ENCODE measurements at places on chromosomes 5 and 9.

GRCh38 chr5:30121043-30121442 lies 1072.4 kb upstream of the CDH6 start:
- DNase-seq, result no peak

- no peak for DNase-seq
Observed at GRCh38 chr5:120017513-120017912, 388.2 kb downstream of the FAM170A start.

- DNase-seq, result peak; percentile 36
Observed at GRCh38 chr5:149581931-149582768, 852 bp downstream of the ARHGEF37 start.

DNA sequence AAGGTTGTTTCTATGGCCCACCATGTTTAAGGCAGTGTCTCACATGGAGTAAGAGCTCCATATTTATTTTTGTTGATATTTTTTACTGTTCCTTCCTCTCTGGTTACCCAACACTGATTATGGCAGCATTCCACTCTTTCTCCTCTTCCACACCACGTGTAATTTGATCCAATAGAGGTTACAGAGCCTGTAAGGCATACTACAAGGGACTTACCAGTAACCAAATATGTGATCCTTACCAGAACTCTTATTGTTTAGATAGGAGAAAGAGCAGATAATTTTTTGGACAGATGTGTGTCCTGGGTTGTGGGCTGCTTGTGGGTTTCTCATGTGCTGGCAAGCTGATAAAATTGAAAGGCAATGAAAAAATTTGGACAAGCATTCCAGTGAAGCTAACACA lies 261.3 kb downstream of the TMEM167A start:
- no peak for DNase-seq

DNA sequence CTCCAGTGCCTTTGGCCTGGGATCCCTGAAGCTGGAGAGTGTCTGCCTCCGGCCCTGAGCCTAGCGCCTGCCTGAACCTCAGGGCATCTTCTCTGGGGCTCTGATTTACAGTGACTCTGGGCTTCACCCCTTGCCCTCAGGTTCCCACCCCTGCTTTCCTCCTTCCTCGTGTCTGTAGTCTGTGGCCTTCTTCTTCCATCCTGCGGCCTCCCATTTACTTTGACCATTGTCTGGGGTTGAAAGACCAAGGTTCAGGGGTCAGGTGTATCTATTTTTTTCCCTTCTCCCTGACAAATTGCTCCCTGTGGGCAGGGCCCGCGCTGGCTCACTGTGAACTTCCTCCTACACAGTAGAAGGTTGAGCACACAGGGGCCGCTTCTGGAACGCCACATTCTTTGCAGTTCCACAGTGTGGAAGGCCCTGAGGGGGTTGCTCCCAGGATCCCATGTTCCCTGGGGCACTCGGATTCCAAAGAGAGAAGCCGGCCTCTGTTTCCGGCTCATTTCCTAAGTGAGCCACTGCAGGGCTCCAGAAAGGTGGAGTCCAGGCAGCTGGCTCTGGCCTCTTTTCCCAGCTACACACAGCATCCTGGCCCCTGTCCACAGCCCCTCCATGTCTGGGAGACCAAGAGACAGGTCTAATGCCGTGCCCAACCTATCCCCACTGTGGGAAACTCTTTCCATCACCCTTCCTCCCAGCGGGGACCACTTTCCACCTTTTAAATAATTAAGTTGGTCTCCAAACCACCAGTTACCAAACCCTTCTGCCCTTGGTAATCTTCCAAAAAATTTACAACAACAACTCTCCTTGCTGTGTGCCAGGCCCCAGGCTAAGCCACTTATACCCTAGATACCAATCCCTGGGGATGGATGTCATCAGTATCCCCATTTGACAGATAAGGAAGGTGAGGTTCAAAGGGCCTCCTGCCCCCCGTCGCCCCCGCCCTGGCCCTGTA lies 140.3 kb upstream of the IER5L start:
- no peak for DNase-seq

DNA sequence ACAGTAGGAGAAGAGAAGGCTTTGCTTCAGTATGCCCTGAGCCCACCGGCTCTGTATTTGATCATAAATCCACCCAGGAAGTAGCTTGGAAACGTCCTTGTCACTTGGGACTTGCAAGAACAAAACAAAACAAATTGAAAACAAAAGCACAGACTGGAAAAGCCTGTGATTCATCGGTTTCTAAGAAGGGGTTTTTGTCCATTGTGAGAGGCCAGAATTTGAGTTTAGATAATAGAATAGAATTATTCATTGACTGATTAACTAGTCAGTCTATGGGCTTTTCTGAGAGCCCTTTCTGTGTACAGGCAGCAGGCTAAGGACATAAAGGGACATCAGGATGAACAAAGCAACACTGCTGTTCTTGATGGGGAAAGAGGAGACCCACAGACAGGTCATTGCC lies 424.8 kb downstream of the IRX1 start:
- DNase-seq, result peak; percentile 45

- no peak for DNase-seq
Observed at GRCh38 chr5:30959238-30959637, 234.2 kb upstream of the CDH6 start.

DNA sequence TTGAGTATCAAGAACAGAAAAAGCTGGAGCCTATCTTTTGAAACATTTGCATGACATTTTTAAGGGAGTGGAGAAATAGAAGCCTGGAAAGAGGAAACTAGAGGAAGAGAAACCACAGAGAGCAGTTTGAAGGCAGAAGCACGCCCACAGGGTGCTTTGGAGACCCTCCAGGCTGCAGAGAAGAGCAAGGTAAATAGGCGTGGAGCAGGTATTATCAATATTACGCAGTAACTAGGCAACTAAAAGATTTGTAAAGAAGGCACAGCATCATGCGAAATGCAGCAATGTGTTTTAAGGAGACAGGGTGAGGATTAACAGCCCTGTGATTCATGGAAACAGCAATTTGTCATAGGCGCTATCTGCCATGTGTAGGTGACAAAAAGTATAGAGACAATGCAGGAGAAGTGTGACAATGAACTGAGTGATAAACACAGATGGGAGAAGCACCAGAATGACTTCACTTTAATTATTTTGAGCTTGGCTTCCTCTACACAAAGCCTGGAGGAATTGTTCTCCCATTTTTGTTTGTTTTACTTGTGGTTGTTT lies 281.2 kb downstream of the BRINP1 start:
- DNase-seq, result no peak

- DNase-seq, result no peak
Observed at GRCh38 chr9:112063151-112063550, 111.9 kb downstream of the SUSD1 start.

DNA sequence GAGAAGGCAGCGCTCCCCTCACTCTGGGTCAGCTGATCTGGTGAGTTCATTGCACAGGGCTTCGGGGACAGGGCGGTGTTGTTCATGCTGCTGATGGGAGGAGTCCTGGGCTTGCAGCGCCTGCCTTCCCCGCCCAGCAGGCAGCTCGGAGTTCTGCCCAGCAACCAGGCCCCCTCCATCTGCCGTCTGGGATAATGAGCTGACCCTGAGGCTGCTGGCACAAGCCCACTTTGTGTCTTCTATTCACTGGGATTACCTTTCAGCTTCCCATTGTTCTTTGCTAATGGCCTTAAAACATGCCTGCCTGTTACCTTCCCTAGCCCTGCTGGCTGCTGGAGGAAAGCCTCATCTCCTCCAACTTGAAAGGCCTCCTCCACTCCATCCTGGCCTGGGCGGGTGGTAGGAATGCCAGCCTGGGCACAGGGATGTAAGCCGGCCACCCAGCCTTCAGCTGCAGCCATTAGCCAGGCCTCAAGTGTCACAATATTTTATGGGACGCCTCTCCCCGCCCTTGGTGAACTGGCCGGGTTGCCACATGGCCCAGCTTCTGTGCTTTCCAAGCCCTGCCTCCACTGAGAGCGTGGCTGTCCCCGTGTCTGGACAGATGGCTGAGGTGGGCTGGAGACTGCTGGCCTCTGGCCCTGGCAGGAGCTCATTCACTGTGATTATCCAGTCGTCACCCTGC lies 70.4 kb downstream of the GADD45G start:
- peak; percentile 29 for DNase-seq

GRCh38 chr5:41213340-41213739 lies at the start of gene C6:
C6 (minus strand) TSS chr5:41213532; CDS start chr5:41203230, 10,302 bp downstream.
- DNase-seq, result no peak

DNA sequence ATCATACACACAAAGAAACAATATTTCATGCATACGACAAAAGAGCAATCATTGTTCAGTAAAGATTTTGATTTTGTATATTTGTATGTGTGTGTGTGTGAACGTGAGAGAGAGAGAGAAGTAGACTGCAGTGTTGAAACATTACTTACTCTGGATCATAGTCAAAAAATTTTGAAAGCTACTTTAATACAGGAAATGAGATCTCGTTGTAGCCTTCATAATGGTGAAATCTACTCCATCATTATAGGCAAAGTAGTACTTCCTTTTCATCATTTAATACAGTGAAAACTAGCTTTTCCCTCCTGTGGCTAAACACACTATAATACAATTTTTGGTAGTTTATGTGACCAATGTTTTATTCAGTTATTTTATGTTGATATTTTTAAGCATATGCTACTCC lies 1427.7 kb upstream of the C9orf72 start:
- no peak for DNase-seq

- DNase-seq, result no peak
Observed at GRCh38 chr5:39167141-39167971, 52.0 kb downstream of the FYB1 start.

GRCh38 chr5:172606156-172606785 lies 34.8 kb upstream of the NEURL1B start:
- no peak for DNase-seq

- DNase-seq, result no peak
Observed at GRCh38 chr5:757346-757930, 27.1 kb downstream of the ZDHHC11B start.

GRCh38 chr9:2389404-2389803 lies 232.2 kb upstream of the VLDLR start:
- no peak for DNase-seq

GRCh38 chr5:91190314-91190690 lies 192.8 kb downstream of the ARRDC3 start:
- DNase-seq, result no peak

- DNase-seq, result no peak
Observed at GRCh38 chr9:134040176-134040565, 14.9 kb downstream of the BRD3OS start.

DNA sequence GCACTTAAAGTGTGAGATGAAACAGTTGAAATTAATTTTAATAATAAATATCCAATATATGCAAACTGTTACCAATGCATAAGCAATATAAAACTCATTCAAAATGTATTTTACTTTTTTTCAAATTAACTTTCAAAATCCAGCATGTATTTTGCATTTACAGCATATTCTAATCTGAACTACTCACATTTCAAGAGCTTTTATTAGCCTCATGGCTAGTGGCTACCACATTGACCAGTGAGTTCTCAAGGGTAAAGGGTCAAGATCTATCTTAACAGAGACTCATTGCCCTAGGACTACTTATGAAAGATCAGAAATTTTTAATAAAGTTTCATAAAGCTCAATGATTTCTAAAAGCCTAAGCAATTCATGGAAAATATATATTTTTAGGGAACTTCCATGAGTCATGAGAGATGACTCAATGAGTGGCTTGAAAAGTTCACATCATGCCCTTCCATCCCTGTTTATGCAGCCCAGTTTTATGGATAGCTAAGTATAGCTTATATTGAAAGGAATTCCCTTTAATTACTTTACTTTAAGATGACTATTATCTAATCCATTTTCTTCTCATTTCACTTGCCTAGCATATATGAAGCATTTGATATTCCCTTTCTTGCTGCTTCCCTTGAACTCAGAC lies 608.6 kb downstream of the SLCO4C1 start:
- no peak for DNase-seq

DNA sequence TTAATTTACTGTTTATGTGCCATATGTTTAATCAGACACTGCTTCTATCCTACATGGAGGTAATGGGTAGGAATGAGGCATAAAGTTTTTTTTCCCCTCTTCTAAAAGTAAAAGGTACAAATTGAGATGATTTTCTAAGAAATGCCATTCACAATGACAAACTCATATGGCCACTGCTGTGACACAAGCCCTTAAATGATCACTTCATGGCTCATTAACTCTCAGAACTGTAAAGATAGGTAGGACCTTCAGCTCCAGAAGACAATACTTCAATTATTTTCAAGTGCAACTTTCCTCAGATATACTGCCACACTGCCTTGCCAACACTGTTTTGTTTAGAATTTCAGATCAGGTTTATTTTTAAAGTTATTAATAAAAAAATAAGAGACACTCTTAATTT lies 362.9 kb upstream of the ZNF608 start:
- DNase-seq, result no peak

- DNase-seq, result no peak
Observed at GRCh38 chr5:141573489-141574121, 45.2 kb downstream of the DIAPH1 start.

GRCh38 chr5:149581192-149581861 lies at the start of gene ARHGEF37:
ARHGEF37 (plus strand) TSS chr5:149581498; CDS start chr5:149597770, 16,272 bp downstream.
- DNase-seq, result peak; percentile 86

DNA sequence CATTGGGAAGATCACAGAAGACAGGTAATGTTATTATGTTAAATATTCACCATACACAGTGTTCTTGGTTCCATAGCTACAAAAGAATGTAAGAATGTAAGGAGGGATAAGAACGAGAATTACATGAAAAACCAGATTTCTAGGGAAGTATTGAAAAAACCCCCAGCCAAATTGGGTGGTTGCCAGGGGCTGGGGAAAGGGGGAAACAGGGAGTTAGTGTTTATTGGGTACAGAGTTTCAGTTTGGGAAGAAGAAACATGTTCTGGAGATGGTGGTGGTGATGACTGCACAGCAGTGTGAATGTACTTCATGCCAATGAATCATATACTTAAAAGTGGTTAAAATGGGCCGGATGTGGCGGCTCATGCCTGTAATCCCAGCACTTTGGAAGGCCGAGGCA lies 40.3 kb downstream of the GLRX start:
- no peak for DNase-seq

Data from midbrain (tissue), 1 donor.